Fibroblast of upper back skin (primary cell): ENCODE measurements at places on chromosomes 16 and 17.

GRCh38 chr17:53092072-53092471 is 730.7 kb upstream of the KIF2B start:
- no peak for DNase-seq

- peak; percentile 30 for DNase-seq
These were observed 226.4 kb upstream of the MAF start for GRCh38 chr16:79826732-79827475.

DNA sequence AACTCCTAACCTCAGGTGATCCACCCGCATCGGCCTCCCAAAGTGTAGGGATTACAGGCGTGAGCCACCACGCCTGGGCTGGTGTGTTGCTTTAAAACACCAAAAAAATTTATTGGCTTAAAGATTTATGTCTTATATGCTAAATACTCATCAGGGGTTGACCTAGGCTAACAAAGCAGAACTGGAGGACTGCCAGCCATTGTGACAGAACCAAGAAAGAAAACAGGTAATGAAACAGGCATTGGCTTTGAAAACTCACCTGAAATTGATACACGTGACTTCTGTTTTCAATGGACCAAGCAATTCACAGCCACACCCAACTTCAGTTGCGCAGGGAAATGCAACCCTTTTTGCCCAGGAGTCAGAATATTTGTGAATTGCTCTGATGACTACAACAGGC is 4.9 kb upstream of the PHAF1 start:
- no peak for DNase-seq

GRCh38 chr17:74542727-74543383 is 3.1 kb downstream of the CD300C start:
- DNase-seq: no peak

GRCh38 chr16:65779201-65779600 is 587.3 kb upstream of the CDH5 start:
- no peak for DNase-seq

- no peak for DNase-seq
These were observed 49.5 kb upstream of the CMIP start for GRCh38 chr16:81394966-81395655.

DNA sequence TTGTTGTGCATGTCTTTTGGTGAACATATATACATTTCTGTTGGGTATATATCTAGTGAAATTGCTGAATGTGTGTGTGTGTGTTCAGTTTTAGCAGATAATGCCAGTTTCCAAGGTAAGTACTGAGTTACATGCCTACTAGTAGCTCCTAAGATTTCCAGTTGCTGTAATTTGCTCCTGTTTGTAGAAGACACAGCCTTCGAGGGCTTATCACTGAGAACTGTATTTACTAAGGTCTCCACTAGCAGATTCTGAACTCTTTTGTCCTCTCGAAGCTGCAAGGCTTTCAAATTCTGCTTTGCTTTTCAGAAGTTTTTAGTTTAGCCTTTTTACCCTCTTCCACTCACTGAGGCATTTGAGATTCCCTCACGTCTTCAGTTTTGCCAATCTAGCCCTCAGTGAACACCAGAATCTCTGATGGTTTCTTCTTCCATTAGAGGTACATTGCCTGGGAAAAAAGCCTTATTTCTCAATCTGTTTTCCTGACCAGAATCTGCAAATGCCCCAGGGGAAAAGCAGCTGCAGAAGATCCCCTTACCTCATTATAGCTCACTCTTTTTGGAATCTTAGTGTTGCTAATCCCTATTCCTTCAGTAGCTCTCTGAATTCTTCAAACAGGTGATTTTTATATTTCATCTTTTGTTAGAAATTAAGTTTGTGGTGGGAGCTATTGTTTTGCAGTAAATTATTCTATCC is 52.9 kb downstream of the NF1 start:
- DNase-seq: peak; percentile 14

- DNase-seq: no peak
These were observed 9.7 kb upstream of the NXPH3 start for GRCh38 chr17:49565948-49566491.

- DNase-seq: no peak
These were observed 24.8 kb downstream of the ANKRD40 start for GRCh38 chr17:50682938-50683337.

DNA sequence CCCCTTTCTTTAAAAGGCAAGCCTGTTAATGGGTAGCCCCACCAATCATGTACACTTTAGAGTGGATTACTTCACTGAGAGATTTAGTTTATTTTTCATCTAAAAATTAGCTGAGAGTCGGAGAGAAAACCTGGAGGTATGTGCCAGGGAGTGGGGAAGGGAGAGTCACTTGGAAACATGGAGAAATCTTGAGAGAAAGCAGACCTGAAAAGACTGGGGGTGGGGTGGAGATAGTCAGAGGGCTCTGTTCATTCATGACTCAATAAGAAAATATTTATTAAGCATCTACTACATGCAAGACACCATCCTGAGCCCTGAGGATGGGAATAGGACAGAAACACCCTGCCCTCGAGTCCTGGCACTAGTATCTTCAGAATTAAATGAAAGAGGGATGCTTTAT is 27.4 kb upstream of the RCVRN start:
- peak; percentile 63 for DNase-seq

GRCh38 chr16:55570159-55570558 is 3.7 kb downstream of the CAPNS2 start:
- DNase-seq: no peak

- DNase-seq: no peak
These were observed 5.2 kb downstream of the ODAD4 start for GRCh38 chr17:41935641-41936040.

- DNase-seq: no peak
These were observed 33.8 kb upstream of the NSRP1 start for GRCh38 chr17:30082773-30083172.

DNA sequence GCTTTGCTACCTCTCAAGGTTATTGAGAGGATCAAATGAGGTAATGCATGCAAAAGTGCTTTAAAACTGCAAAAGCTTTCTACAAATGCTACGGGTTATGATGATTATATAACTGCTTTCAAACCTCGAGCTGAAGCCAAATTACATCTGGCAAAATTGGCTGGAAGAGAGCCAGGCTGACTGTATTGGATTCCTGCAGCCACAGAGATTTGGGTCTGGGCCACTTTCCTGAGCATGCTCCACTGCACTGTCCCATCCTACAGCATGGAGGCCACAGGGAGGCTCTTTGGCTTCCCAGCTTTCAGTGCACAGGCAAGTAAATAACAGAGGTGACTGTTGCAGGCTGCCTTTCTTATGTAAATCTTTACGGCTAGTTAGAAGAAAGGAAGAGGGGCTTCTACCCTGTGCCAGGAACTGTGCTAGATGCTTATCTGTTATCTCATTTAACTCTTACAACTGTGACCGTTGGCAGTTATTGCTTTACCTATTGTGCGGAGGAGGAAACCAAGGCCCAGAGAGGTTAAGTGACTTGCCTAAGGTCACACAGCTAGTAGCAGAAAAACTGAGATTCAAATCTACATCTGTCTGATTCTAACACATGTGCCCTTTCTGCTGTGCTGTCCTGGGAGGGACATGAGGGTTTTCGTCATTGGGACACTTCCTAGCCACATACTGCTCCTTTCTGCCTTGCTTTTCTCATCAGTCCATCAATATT is 121.8 kb downstream of the SPACA3 start:
- peak; percentile 62 for DNase-seq

GRCh38 chr16:15897834-15898254 is 9.4 kb upstream of the CEP20 start:
- peak; percentile 59 for DNase-seq

DNA sequence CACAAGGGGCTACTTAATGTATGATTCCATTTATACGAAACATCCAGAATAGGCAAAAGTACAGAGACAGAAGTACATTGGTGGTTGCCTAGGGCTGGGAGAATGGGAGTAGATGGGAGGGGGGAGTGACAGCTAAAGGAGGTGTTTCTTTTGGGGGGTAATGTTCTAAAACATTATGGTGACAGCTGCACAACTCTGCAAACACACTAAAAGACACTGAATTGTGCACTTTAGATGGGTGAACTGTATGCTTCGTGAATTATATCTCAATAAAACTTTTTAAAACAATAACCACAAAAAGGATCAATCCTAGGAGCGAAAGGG is 661 bp downstream of the LYRM9 start:
- DNase-seq: no peak

- no peak for DNase-seq
These were observed 70.4 kb downstream of the MMD start for GRCh38 chr17:55351226-55351625.

DNA sequence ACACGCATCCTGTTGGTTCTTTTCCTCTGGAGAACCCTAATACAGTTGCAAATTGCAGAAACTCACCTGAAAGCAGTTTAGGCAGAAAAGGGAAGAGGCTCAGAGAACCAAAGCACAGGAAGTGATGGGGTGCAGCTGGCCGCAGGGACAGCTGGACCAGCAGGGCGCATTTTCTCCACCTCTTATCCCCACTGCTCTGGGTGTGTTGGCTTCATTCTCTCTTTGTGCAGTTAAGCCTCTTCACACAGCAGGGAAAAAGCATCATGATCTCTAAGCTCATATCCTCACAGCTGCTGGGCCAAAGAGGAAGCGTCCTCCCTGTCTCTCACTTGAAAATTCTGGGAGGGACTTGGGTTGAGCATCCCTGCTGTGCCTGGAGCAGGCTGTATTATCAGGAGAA is 20.0 kb upstream of the LRRC75A start:
- no peak for DNase-seq

GRCh38 chr16:12132850-12133440 is 156.4 kb downstream of the SNX29 start:
- no peak for DNase-seq

GRCh38 chr17:71472809-71473789 is 647.7 kb upstream of the SOX9 start:
- DNase-seq: peak; percentile 62
